ENCODE measurements at places on chromosomes 16 and 17. TPM values are rescaled to one million over a fixed set of nuclear protein-coding genes. Genes with fewer than 3 reads are reported as not detected.

TNK1 gene
- 1.5 TPM for total RNA-seq

ANKRD40CL gene
- total RNA-seq = not detected

CCDC40 gene
- total RNA-seq = 6.9 TPM

AHSP gene
- total RNA-seq = 46.4 TPM

DHRS7C gene
- total RNA-seq = not detected

BICDL2 gene
- total RNA-seq = 0.10 TPM

KRTAP16-1 gene
- not detected for total RNA-seq

KREMEN2 gene
- 0.17 TPM for total RNA-seq

NDEL1 gene
- total RNA-seq = 45.4 TPM

Data from spinal cord (tissue), 10 donors.